ENCODE measurements at places on chromosomes 1 and 21.

DNA sequence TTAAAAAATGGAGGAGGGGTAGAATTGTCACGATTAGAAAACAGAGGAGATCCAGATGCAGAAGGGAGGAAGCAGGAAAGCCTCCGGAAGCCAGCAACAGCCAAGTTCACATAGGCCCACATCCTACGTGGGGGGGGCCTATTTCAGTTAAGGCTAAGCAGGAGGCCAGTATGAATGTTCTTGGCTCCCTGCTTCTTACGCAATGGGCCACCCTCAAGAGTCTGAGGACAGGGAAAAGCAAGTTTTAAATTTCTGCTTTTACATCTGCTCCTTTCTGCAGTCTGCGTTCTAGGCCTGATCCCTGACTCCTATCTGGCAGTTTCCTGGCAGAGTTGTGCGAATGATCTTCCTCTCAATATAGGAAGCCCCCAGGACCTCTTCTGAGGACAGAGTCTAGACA is 30.6 kb downstream of the RABIF start:
- DNase-seq: no peak

- no peak for DNase-seq
Measured at GRCh38 chr21:42568866-42569731, 55.4 kb downstream of the SLC37A1 start.

- DNase-seq: no peak
Measured at GRCh38 chr1:3063379-3064295, 5.4 kb upstream of the PRDM16 start.

DNA sequence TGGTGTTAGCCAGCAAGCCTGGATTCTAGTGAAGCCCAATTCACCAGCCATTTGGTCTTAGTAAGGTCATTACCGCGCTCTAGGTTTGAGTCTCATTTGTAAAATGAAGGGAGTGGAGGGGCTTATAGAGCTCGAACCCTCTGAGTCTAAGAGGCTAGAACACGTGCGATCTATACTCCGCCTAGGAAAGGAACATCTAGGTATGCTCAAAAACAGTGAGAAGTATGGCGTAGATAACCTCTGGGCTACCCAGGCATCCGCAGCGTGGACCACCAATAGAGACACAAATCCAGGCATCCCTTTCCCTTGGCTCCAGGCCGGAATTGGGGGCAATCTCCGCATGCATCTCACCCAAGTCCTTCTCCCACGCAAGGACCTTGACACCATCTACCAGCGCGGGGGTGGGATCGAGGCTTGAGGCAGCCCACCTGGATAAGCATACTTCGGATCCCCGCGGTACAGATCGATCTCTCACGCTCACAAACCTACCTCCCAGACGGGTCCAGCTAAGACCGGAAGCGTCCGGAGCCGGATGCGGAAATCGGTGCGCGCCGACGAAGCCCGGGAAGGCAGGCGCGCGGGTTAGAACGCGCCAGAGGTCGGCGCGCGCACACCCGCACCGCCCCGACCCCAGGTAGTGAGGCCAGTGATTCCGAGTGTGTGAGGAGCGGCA is at the start of gene METTL25B:
TSS of gene METTL25B (plus strand) at position 544 of the 673 bp plus-strand sequence. CDS start 636 bp downstream, outside the sequence.
- DNase-seq: no peak

DNA sequence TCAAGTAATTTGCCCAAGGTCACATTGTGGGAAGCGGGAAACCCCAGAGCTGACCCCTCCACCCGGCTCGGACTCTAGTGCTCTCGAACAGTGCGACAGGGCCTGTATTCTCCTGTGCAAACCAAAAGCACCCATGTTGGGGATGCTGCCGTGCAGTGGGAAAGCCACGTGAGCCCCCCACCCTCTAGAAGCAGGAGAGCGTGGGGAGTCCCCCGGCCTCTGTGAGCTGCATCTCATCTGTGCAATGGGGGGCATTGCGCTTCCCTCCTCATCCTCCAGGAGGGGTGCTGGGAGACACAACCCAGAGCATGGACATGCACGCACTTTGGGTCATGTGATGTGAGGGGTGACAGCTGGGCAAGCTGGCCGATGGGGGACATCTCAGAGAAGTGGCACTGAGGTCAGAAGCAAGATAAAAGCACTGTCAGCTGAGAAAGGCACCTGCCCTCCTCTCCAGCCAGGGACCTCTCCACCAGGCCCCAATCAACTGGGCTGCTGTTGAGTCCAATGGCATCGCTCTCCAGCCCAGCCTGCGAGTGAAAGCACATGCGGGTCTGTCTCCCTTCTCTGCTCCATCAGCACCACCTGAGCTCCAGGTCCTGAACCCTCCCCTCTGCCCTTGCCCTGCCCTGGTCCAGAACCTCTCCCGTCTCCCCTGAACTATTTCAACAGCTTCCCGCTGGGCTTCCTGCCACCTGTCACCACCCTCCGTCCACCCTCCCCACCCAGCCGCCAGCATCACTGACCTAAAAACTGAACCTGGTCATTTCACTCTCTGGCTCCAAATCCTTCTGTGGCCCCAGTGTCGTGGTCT is 76.4 kb upstream of the IFFO2 start:
- DNase-seq: no peak

GRCh38 chr1:203265541-203265940 is 36.1 kb upstream of the CHIT1 start:
- no peak for DNase-seq

GRCh38 chr1:78171736-78172590 is 126.2 kb downstream of the GIPC2 start:
- DNase-seq: no peak

- DNase-seq: no peak
Measured at GRCh38 chr1:115348636-115349035, 10.6 kb upstream of the NGF start.

DNA sequence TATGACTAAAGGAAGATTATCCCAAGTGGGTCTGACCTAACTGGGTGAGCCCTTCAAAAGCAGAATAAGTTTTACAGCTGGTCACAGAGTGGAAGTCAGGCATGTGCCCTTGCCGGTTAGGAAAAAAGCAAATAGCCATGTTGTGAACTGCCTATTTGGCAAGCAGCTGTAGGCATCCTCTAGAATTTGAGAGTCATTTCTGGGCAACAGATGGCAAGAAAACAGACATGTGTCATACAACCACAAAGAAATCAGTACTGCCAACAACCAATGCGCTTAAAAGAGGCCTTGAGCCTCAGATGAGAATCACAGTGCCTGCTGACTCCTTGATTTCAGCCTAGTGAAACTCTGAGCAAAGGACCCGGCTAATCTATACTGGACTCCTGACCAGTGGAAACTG is 26.8 kb downstream of the LRRC53 start:
- DNase-seq: no peak

GRCh38 chr1:92310185-92310597 is 11.3 kb downstream of the RPAP2 start:
- DNase-seq: no peak

- no peak for DNase-seq
Measured at GRCh38 chr1:36843906-36844610, 190.3 kb downstream of the GRIK3 start.

GRCh38 chr1:169529068-169529642 is 43.4 kb upstream of the SLC19A2 start:
- DNase-seq: no peak

GRCh38 chr1:226519716-226520598 is 28.6 kb upstream of the STUM start:
- no peak for DNase-seq

- DNase-seq: no peak
Measured at GRCh38 chr1:199352351-199352750, 675.2 kb upstream of the NR5A2 start.

Measured in CD4-positive, alpha-beta T cell treated with Interferon gamma for 1 hour (primary cell).